ENCODE measurements at places on chromosomes 7 and 10.

- DNase-seq: no peak
These were observed 245.1 kb downstream of the CAMK1D start for GRCh38 chr10:12594448-12594944.

- no peak for DNase-seq
These were observed 16.2 kb downstream of the CEP55 start for GRCh38 chr10:93512565-93512964.

- no peak for DNase-seq
These were observed 24.1 kb upstream of the ADCYAP1R1 start for GRCh38 chr7:31028006-31028405.

- DNase-seq: no peak
These were observed 1.6 kb downstream of the AKAP9 start for GRCh38 chr7:91942312-91942711.

DNA sequence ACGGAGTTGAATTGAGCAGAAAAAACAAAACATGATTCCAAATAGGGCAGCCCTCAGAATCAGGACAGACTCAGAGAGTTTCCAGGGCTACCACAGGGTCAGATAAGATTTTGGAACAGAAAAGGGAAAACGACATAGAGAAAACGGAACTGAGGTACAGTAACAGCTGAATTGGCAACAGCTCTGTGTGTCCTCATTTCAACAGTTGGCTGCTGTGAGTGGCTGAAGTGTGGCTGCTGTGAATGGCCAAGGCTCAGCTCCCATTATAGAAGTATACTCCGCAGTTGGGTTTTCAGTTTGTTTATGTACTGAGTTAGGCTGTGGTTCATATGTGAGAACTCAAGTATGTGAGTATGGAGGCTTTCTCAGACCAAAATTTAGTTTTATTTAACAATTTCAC is 32.0 kb downstream of the ANTXRL start:
- no peak for DNase-seq

GRCh38 chr10:113692271-113692670 is 12.6 kb downstream of the CASP7 start:
- no peak for DNase-seq

DNA sequence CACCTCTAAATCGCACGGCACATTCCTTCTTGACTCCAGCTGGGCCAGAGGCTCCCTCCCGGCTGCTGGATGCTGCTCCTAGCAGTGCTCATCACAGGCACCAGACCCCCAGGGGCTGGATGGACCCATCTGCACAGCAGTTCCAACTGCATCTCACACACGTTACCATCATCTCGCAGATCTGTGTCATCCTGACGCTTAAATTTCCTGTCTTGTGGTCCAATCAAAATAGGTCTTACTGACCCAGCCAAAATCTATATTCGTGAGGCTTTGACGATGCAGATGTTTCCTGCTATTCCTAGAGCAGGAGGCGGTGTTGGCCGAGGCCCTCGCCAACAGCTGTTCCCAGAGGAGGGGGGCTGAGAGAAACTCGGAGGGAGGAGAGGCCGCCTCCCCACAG is 108.0 kb downstream of the MKI67 start:
- DNase-seq: no peak

GRCh38 chr10:61023053-61023452 is 79.1 kb upstream of the RHOBTB1 start:
- no peak for DNase-seq
